Ammon's horn (tissue), 1 donor: ENCODE measurements at places on chromosomes 4 and X.

- no peak for DNase-seq
Measured at GRCh38 chr4:142467088-142467487, 379.0 kb downstream of the INPP4B start.

DNA sequence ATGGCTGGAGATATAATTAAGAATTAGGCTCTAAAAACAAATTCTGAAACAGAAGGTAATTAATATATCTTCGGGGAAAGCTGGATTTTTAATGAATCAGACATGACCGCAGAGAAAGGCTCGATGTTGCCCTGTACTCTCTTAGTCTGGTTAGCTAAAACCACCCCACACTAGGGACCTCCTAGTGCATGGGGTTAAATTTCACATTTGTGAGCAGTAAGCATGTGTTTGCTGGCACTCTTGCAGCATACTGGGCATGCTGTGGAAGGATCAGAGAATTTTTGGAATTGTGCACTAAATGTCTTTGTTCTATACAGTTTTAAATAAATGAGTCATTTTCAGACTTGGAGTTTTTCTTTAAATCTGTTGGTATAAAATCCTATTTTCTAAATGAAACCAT, 475.6 kb upstream of the FTHL17 start:
- no peak for DNase-seq

GRCh38 chr4:105936901-105937300, 41.6 kb downstream of the NPNT start:
- DNase-seq = no peak

GRCh38 chrX:74119016-74119910, 184.7 kb upstream of the ZCCHC13 start:
- DNase-seq = no peak

DNA sequence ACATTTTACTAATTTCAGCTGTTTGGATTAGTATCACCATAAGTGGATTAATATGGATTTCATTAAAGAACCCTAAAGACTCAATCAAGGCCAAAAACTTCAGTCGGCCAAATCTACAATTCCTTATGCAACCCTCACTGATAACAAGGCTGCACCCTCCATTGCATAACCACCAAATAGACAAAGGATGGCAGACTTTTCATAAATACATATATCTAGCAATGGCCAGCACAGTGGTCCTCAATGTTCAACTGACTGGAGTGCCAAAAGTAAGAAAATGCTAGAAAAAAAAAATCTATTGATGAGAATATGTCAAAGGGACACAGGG, 46.6 kb downstream of the MID1IP1 start:
- DNase-seq = no peak

DNA sequence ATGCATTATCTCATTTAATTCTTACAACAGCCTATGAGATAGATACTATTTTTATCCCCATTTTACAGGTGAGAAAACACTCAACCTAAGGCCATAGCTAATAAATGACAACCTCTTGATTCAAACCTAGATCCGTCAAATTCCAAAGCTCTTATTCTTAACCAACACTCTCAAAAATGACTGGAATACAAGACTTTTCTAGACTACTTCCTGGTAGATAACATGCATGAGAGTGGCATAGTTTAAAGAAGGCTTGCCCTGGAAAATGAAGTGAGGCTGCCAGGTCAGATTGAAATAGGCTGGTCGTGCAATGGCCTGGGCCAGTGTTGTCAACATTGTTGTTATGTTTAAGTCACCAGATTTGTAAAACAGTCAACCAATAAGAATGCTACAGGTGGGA, 86.6 kb downstream of the DNAAF6 start:
- no peak for DNase-seq

GRCh38 chr4:26784207-26784865, 76.3 kb upstream of the STIM2 start:
- no peak for DNase-seq

DNA sequence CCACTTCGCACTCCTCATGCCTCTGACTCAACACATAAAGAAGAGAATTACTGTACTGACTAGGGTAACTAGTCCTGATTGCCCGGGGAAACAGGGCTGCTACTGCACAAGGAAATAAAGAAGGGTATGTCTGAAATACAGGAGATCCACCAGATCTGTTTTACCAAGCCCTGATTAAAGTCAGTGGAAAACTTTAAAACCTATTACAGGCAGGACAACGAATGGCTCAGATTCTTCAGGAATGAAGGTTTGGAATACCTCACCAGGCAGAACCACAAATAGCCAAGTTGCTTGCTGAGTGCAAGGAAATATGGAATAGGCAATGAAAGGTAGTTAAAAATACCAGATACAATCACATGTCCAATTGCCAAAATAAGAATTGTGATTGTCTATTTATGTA, 17.3 kb downstream of the LAMTOR3 start:
- no peak for DNase-seq

DNA sequence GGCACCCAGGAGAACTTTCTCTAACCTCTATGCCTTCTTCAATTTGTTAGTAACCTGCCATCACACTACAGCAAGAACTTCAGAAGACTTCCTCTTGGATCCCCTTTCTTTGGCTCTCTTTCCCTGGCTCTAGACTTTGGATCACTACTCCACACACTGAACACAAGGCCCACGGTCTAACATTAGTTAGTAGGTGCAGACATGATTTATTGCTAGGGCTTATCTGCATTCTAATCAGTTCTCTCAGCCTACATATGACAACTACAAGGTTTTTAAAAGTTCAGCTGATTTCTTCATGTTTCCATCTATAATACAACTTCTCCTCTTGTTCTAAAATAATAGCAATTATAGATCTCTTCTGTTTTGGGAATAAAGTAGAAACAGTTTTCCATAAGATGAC, 209.1 kb upstream of the ANXA10 start:
- no peak for DNase-seq
